ENCODE measurements at places on chromosomes 4 and X.
A peak's percentile ranks its signal among the peaks of the same experiment; 100 is the strongest.

DNA sequence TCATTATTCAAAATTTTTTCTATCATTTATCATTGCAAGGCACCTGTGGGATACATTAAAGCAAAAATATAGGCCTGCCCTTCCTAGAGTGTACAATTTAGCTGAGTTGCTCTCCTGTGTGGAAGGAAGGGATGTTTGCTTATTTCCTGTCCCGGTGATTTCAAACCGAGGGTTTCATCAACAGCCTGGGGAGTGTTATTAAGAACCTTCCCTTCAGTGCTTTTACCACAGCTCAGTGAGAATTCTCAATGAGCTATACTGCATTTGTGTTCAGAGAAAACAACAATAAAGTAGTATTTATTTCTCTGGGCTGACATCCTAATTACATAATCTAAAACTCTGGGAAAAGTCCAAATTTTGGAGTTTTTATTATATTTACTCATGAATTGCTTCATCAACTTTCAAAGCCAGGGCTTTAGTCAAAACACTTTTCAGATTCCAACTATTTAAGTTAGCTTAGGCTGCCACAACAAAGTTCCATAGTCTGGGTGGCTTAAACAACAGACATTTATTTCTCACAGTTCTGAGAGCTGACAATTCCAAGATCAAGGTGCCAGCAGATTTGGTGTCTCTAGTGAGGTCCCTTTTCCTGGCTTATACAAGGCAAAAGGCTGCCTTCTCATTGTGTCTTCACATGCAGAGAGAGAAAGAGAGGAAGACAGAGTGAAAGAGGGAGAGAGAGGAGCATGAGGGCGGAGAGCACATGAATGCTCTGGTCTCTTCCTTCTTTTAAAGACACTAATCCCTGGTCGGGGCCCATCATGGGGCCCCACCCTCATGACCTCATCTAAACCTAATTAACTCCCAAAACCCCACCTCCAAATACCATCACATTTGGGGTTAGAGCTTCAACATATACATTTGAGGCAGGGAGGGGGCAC, 62.6 kb downstream of the MMRN1 start:
- DNase-seq, result no peak

DNA sequence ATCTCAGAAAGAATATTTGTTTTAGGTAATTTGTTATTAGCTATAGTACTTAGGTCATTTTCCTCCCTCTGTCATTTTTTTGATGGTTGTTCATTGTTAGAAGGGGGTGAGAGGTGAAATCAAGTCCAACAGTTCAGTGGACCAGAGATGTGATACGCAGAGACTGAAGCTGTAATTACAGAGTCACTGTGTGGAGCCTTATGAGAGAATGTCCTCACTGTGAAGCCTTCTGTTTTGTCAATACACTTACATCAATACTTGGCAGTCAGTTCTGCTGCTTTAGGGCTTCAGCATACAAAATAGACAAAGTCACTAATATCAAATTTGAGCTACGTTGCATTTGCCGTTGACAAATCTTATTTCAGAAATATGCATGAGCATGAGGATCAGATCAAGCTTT, 692.5 kb downstream of the C4orf33 start:
- no peak for DNase-seq

GRCh38 chr4:77899607-77900006, 37.0 kb downstream of the MRPL1 start:
- no peak for DNase-seq

DNA sequence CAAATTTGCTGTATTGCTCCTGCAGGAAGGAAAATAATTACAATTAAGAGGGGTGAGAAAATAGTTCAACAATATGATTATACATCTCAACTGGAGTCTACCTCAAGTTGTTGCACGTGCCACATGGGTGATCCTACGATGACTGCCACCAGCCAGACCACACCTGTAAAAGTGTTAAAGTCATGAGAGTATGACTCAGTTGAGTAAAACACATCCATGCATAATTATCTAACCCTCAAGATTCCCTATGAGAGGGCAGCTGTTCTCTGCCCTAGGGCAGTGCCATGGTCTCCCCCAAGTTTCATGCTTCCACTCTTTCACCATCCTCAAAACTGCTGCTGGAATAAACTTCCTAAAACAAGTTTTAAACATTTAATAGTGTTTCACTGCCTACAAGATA, 44.1 kb downstream of the QRFPR start:
- no peak for DNase-seq

- DNase-seq, result no peak
Measured at GRCh38 chr4:89039730-89040338, 17.2 kb downstream of the FAM13A start.

DNA sequence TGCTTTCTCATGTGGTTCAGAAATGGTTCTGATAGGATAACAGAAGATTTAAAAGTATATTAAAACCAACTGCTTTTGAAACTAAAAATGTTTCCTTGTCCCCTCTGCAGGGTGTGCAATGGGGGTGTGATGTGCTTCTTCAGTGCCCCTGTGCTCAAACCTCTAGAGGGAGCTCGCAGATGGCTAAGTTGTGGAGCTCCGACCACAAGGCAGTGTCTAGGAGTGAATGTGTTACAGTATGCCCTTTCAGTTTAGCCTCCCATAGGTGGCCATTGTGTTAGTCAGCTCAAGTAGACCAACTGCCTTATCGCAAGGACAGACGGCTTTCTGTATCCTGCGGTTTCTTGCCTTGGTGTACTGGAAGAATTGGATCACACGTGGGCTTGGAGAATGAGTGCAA, 130.5 kb downstream of the TENT5D start:
- DNase-seq, result no peak

GRCh38 chr4:180099957-180100356, 2143.2 kb upstream of the TENM3 start:
- no peak for DNase-seq

GRCh38 chrX:49129427-49129826, 5.9 kb upstream of the GPKOW start:
- no peak for DNase-seq

DNA sequence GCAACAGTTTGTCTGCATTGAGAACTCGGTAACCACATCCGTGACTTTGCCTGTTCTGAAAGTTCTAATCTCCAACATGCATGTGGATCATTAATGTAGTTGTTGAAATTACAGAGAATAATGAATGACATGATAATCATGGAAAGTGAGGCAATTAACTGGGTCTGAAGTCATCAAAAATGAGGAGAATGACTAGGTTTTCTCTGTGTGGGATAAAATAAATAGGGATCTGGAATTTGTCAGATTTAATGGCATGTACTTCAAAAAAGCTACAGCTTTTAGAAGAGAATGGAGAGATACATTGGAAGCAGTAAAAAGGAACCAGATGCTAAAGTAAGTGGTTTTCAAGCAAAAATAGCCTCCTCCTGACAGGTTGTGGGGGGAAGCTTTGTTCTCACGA, 59.3 kb downstream of the AFM start:
- no peak for DNase-seq

GRCh38 chr4:121212806-121213205, 48.7 kb upstream of the TNIP3 start:
- no peak for DNase-seq

GRCh38 chr4:80532674-80533333, 197.3 kb downstream of the CFAP299 start:
- no peak for DNase-seq

GRCh38 chrX:100606753-100607152, 22.0 kb downstream of the TNMD start:
- DNase-seq, result no peak

DNA sequence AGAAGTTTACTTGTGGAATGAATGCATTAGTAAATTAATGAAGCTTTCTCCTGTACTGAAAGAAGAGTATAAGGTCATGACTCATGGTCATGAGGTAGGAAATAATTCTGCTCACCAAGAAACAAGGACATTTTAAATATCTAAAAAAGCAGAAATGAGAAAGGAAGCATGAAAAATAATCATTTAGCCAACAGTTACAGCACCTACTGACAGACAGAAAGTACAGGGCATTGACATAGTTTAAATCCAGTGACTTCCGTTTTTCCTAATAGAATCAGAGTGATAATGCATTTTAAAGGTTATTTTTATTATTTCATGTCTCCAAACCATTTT, 30.5 kb upstream of the ACSL1 start:
- DNase-seq, result no peak

GRCh38 chrX:1391370-1391706, 575 bp downstream of the SLC25A6 start:
- peak; percentile 87 for DNase-seq

GRCh38 chr4:40686081-40686913, 56.6 kb upstream of the RBM47 start:
- DNase-seq, result no peak

GRCh38 chrX:39165185-39165584, 363.9 kb downstream of the MID1IP1 start:
- DNase-seq, result no peak

GRCh38 chr4:53147197-53147596, 218.7 kb downstream of the SCFD2 start:
- no peak for DNase-seq

GRCh38 chr4:89111833-89112563, 665 bp downstream of the TIGD2 start:
- no peak for DNase-seq

DNA sequence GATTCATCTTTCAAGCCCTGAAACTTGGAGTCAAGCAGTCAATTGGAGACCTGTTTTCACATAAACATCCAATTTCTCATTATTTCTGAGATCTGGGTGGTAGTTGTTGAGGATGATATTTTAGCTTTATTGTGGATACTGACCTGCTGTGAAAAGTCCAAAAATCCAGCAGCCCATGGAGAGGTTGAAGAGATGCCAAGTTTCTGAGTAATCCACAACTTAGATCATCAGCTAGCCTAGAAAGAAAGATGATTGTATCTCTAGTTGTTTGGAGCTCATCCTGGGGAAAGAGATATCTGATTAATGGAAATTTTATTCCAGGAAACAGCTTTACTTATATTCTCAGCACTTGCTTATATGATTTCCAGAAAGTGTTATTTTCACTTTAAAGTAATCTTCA, 48.6 kb upstream of the DCX start:
- no peak for DNase-seq

- no peak for DNase-seq
Measured at GRCh38 chr4:55466001-55466400, 70.2 kb downstream of the TMEM165 start.

Data from neuronal stem cell (in vitro differentiated cells).